ENCODE measurements at places on chromosomes 7 and 10.

DNA sequence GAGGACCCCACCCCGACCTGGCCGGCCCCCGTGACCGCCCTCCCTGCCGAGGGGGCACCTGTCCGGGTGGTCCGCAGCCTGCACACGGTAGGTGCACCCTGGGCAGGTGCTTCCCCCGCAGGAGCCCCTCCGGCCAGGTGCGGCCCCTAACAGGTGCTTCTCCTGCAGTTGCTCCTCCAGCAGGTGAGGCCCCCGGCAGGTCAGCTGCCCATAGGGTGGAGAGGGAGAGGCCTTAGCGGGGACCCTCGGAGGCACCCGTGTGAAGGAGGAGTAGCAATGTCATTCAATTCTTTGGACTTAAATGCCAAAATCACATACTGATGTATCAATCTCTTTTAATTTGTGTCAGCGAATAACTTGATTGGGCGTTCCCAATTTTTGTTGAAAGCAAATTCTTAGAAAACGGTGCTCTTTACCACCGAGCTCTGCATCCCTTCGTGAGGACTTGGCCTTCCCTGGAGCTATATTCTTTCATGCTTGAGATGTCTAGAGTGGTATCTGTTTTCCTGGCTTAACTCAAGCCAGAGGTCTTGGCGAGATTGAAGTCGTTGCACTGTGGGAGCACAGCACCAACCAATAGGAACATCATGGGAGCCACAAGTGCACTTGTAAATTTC lies 738 bp upstream of the NCAPG2 start:
- DNase-seq = no peak

GRCh38 chr7:70040970-70041766 lies 442.9 kb downstream of the AUTS2 start:
- no peak for DNase-seq

DNA sequence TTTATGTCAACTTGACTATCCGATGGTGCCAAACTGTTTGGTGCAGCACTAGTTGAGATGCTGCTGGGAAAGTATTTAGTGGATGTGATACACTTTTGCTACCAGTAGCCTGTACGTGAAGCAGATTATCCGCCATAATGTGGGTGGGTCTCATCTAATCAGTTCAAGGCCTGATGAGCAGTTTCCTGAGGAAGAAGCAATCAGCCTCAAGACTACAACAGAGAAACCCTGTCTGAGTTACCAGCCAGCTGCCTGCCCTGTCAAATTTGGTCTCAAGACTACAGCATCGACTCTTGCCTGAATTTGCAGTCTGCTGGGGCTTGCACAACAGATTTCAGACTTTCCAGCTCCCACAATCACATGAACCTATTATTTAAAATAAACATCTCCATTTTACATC lies 10.9 kb upstream of the RBP3 start:
- no peak for DNase-seq

- no peak for DNase-seq
These were observed 209.8 kb upstream of the RHOBTB1 start for GRCh38 chr10:61153771-61154170.

GRCh38 chr7:85000735-85001350 lies 186.0 kb downstream of the SEMA3D start:
- no peak for DNase-seq

DNA sequence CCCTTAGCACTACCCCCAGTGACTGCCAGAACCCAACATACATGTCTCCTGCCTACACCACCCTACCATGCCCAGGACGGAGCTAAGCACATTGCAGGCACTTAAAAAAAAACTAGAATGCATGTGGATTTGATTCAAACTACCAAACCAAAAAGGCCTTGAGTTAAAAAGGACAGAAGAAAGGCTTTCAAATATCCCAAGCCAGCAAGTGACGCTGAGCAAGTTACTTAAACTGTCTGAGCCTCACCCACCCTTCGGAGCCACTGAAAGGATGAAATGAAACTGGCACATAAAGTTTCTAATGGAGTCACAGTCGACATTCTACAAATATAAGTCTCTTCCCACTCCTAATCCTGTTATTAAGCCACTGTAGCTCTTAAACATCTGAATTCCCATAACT lies 1.8 kb downstream of the CPXM2 start:
- DNase-seq = no peak

GRCh38 chr7:33612442-33612841 lies 292.9 kb upstream of the BMPER start:
- no peak for DNase-seq

DNA sequence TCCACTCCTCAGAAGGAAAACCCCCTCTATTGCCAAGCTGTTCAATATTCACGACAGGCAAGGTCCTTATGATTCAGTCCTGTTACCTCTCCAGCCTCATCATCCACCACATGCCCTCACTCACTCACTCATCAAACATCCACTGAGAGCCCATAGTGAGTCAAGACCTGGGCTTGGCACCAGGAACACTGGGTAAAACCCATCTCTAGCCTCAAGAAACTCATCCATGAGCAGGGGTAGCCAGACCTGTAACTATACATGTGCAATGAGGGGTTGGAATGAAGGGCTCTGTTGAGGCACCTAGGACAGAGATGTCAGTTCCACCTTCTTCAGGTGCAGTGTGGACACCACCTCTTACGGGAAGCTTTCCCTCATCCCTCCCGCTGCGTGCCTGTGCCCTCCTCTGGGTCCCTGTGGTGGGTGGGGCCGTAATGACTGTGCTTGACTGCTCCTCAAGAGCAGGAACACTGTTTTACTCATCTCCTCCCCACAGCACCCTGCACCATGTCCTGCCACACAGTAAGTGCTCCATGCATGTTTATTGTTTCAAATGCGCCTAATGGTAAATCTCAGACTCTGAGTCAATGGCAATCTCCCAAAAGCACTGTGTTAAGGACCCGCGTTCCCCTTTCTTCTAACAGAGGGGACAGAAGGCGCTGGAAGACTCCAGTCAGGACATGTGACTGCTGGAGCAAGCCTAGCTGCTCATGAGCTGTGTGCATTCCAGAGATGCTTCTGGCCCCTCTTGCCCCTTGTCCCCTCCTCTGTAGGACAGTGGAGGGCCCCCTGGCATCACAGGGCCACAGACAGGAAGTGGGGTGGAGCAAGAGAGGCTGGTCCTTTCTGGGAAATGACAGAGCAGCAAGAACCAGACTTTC lies 95.4 kb downstream of the HIPK2 start:
- DNase-seq = no peak

- DNase-seq = no peak
These were observed 122.7 kb downstream of the TRRAP start for GRCh38 chr7:99000904-99001465.

DNA sequence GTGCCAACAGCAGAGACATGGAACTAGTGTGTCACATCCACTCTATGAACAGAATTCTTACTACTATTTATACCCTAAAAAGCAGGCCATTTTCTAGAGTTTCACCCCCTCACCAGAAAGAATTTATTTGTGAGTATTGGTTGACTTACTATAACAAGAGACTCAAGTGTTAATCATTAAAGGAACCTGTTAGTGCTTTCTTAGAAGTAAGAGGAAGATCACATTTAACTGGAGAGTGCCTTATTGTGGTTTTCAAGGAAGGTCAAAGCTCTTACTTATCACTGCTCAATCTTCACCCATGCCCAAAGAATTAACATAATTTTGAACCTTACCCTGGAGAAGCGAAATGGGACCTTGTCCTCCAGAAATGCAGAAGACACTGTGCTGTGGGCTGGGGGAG lies 169.3 kb upstream of the PRSS1 start:
- DNase-seq = no peak

DNA sequence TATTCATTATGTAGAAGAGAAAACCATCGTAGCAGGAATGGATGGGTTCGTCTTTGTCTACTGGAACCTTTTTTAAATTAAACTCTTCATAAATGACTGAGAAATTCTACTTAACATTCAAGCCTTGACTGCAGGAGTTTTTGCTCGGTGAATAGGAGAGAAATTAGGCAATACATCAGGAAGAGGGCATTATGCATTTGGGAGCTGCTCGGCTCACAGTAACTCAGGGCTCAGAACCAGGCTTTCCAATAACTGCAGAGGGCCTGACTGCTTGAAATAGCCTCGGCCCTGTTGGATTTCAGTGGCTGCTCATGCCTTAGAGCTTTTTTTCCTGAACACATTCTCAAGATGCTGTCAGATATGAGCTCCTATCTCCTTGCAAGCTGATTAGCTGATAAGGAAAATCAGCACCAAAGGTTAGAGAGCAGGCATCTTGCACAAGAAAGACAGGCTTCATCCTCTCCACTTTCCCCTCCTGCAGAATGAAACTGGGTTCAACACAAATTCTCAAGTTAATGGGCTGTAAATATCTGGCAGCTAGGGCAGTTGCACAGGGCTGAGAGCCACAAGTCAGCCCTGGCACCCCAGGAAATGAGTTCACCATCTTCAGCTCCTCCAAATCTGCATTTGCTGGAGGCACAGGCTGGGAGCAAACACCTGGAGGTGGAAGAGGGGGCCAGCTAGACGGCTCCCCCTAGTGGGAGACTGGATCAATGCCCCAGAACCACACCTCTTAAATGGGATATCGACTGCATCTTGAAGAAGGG lies 24.3 kb downstream of the TECTB start:
- no peak for DNase-seq

DNA sequence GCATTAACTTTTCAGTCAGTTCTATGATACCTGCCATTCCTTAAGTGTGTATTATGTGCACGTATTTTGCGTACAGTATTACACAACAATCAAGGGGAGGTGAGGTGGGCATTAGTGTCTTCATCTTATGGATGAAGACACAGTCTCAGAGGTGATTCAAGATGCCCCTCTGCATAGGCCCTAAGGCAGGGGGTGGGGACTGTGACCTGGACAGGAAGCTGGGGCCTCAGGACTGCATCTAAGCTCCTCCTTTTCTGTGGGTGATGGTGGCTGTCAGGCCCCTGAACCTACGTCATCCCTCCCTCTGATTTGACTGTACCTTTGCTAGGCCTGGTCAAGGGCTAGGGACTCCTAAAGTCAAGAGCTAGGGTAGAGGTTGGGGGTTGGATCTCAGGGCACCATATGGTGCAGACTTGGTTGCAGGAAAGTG lies 38.9 kb downstream of the HK1 start:
- DNase-seq = no peak

DNA sequence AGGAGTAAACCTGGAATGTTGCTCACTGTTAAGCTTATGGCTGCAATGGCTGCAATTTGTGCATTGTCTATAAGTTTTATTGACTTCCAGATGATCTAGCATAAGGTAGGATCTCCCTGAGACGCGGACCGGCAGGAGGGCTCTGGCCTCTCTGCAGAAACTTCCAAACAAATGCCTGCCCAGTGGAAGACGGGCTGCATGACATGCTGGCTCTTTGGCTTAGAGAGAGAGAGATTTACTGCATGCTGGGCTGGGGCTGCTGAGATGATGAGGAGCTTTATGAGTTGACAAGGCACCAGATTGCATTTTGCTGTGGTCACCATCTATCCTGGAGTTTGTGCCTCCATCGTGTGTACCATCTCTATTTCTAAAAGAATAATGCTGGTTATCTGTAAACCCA lies 193.2 kb downstream of the GALNT17 start:
- DNase-seq = no peak

GRCh38 chr10:78614744-78615143 lies 454.0 kb upstream of the ZMIZ1 start:
- no peak for DNase-seq

DNA sequence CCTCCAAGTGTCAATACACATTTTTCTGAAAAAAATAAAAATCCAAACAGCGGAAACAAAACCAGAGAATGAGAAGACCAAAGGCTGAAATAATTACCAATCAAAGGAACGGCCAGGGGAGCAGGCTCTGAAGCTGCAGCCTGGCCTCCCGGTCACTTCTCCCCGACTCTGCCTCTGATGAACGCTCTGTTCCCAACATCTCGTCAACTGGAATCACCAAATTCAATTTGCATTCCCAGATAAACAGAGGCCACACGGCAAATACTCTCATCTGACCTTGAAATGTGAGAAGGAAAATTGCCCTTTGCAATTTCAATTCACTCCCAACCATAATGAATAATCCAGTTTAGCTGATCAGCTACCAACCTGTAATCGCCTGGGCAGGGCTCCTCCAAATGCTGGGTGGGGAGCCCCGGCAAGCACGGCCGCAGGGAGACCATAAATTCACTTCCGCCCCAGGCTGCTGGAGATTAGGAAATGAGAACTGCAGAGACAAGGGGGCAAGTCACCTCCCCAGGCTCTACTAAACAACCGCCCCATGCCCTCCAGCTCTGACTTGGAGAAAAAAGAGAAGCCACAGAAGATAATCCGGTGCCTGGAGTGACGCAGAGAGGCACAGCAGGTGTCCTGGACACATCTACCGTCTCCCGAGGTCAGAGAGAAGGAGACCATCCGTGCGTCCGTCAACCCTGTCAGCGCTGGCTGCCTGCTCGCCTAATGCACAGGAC lies 153.2 kb downstream of the MAD1L1 start:
- DNase-seq = no peak

- no peak for DNase-seq
These were observed 82.2 kb downstream of the EPDR1 start for GRCh38 chr7:38002689-38003088.

DNA sequence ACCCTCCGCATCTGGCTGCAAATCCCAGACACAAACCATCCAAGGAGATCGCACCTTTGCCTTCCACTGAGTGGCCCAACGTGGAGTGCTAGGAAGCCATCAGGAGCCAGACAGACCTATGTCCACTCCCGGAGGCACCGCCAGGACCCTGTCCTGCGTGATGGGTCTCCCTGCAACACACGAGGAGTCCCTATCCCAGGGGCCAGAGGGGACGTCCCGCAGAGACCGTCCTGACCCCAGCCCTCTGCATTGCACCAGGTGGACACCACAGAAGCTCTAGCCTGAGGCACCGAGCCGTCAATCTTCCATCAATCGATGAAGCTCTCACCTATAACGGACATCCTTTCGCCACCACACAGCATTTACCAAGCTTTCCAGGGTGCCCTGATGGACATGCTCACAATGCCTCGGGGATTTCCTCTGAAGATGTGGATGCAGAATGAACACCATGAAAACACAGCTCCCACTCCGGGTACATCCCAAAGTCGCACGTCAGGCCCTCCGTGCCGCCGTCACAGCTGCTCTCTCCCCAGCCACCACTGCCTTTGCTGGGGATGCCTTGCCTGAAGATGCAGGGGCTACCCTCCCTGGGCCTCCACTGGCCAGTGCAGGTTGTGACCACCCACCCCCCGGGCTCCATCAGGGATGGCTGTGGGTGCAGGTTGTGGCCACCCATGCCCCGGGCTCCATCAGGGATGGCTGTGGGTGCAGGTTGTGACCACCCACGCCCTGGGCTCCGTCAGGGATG lies 54.1 kb downstream of the PTPRN2 start:
- DNase-seq = no peak

GRCh38 chr10:131050162-131050766 lies 261.3 kb downstream of the TCERG1L start:
- no peak for DNase-seq

All from stimulated activated CD8-positive, alpha-beta memory T cell treated with anti-CD3 and anti-CD28 coated beads, Interleukin-7, amount 100 ng/mL, for 4 hours (primary cell).